ENCODE measurements at places on chromosomes 4 and X.
A peak's percentile ranks its signal among the peaks of the same experiment; 100 is the strongest.

GRCh38 chrX:15376956-15377355 is 7.3 kb downstream of the VEGFD start:
- no peak for DNase-seq

DNA sequence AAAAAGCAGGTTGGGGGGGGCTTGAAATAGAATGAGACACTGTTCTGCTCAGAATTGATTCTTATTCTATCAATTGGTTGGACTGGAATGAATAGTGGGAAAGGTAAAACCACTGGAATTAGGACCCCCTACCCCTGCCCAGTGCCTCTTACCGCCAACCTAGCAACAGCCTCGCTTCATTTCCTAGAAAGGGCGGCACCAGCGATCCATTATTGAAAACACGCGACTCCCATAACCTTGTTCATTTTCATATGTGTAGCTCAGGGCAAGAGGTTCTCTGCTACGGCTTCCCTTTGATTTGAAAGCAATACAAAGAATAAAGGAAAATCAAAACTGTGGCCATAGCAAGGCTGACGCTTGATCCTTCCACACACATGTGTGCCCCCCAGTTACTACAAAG is 33.7 kb downstream of the IDS start:
- no peak for DNase-seq

DNA sequence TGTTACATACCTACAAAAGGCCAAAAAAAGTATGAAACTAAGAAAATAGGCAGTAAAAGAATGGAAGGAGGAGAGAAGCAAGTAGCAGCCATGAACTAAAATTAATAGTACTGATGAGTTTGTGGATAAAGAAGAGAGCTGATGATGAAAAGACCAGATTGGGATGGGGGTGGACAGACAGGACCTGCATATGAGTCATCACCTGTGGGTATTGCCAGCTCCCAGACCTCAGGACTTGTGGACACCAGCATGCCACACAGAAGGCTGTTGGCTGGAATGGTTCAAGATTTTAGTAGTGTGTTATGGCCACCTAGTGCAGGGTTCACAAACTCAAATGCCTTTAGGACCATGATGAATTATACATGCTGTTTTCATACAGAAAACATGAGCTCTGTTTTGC is 58.9 kb downstream of the ARX start:
- DNase-seq = peak; percentile 15

- peak; percentile 21 for DNase-seq
Observed at GRCh38 chr4:132332932-132333723, 816.0 kb upstream of the PCDH10 start.

- no peak for DNase-seq
Observed at GRCh38 chrX:117522725-117523700, 593.6 kb downstream of the KLHL13 start.

DNA sequence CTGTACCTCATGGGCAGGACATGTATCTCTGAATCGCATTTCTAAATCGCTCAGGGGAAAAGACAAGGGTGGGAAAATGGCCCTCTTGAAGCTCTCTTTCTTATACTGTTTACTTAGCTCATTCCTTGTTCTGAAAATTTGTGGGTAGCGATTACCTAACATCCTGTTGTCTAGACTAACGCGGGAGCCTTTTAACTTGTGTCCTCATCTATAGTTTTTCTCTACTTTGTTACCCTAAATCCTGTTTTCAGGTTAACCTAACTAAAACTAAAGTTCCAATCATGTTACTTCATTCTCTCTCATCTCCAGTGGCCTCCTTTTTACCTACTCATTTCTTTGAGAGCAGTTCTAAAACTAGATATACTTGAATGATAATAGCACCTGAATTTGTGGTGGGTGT is 45.0 kb downstream of the SNX25 start:
- DNase-seq = no peak

DNA sequence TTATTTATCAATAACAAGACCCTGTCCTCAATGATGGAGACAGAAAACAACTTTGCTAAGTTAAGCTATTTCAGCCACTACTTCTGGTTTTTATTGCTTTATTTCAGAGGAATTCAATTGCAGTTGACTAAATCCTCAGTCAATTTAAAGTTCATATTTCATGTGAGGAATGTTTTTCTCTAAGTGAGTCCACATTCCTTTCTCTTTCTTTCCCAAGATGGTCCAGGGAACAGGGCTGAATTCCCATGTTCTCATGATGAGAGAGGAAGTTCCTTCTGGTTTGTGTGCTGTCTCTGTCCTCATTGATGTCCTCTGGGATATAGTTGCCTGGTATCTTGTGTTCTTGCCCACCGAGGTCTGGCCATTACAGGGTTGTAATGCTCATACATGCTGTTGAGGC is 117.2 kb downstream of the SLIT2 start:
- no peak for DNase-seq

DNA sequence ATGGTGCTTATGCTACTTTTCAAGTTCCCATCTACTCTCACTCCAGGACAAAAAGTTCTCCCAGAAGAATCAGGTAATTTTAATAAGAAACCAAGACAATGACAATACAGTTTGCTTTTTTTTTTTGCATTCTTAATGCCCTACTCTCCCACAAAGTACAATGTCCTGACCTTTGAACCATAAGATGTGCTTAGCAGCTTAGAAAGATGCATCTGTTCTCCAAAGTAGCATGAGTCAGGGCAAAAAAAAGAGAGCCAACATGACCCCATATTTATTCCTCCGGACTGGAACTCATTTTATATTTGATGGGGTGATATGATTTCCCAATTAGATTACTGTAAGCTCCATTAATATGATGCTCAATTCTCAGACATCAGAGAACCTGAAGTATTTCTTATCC is 16.5 kb upstream of the PDCL2 start:
- DNase-seq = no peak

DNA sequence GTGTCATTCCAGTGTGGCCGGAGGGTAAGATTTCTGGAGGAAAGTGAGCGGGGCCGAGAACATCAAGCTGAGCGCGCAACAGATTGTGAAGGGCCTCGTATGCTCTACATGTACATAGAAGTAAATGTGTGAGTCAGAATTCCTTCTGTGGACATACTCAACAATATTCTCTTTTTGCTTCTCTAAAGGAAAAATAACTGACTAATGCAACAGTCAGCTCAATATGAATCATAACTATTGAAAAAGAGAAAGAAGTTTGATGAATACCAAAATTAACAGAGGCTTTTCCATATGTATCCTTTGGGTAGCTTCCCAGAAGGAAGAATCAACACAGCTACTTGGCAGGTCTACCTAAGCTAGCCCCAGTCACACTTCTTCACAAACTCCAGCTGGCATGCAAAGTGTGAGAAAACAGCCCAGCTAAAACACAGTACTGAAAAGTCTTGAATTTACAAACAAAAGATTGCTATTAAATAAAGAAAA is 87.5 kb upstream of the ZFP42 start:
- peak; percentile 68 for DNase-seq

- peak; percentile 65 for DNase-seq
Observed at GRCh38 chr4:40918330-40918729, 168.6 kb downstream of the NSUN7 start.

DNA sequence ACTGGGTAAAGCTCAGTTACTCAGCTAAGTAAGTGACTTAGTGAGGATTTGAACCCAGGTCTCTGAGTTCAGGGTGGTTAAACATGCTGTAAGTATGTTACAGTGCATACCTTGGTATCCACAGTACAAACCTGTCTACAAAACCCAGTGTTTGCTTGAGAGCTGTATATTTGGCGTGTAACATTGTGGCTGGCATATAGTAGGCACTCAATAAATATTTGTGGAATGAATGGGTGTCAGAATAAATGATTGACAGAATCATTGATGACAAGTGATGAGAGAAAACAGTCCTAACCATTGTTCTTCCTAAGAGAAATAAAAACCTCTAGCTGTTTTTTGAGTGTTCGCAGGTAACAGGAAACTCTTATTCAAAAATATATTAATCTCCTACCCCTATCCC is 79.7 kb upstream of the BCOR start:
- peak; percentile 32 for DNase-seq

GRCh38 chr4:6402566-6403399 is 69.6 kb downstream of the PPP2R2C start:
- DNase-seq = no peak

- DNase-seq = no peak
Observed at GRCh38 chr4:109303140-109303496, 660 bp upstream of the COL25A1 start.

- no peak for DNase-seq
Observed at GRCh38 chr4:36665985-36666527, 384.6 kb downstream of the DTHD1 start.

DNA sequence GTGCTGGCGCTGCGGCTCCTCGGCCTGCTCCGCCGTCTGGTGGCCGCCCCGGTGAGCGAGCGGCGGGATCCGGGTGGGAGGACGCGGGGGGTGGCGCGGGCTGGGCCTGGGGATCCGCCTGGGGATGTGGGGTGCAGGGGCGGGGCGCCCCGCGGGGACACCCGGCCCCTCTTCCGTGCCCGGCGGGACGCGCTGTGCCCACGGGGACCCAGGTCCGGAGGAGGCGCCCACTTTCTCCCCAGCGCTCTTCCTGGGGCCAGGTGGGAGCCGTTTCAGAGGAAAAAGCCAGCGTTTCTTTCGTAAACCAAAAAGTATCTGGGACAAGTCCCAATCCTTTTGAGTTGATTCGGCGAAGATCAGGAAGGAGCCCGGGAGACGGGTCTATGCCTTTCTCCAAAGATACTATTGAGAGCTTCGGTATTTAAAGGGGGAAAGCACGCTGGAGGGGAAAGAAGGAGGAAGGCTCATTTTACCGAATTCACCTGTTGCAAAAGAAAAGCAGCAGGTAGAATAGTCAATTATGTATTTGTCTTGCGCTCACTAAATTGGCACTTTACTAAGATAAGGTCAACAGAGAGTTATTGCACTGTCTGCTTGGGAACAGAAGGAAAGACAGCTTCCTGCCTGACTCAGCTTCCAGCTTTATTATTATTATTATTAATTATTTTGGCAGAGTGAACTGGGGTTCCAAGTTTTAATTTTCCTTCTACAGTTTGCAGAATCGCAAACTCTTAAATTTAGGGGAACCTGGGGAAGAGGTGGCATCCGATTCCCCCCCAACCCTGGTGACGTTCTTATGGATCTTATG is 81.5 kb upstream of the CD99 start:
- DNase-seq = peak; percentile 16

DNA sequence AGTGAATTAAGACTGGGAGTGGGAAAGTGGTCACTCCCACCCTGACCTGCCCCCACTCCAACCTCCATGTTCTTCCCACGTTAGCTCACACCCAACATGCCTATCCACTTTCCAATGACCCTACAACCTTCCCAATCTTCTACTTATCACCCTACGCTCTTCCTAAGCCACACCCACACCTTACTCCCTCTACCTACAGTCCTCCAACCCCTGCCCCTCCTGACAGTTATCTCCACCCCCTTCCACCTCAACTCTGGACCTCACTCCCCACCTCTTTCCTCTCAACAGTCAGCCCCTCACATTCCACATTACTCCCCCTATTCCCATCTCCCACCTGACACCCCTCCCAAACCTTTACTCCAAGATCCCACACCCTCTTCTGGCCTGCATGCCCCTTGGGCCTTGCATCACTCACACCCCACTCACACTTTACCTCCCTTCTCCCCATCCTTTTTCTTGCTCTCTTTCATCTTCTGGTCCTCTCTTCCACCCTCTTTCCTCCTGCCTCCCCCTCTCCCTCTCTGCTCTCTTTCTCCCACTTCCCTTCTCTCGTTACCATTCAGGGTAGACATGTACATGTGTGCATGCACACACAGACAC is 6.9 kb downstream of the NALF2 start:
- no peak for DNase-seq

- no peak for DNase-seq
Observed at GRCh38 chrX:33379839-33380238, 168.5 kb upstream of the DMD start.

DNA sequence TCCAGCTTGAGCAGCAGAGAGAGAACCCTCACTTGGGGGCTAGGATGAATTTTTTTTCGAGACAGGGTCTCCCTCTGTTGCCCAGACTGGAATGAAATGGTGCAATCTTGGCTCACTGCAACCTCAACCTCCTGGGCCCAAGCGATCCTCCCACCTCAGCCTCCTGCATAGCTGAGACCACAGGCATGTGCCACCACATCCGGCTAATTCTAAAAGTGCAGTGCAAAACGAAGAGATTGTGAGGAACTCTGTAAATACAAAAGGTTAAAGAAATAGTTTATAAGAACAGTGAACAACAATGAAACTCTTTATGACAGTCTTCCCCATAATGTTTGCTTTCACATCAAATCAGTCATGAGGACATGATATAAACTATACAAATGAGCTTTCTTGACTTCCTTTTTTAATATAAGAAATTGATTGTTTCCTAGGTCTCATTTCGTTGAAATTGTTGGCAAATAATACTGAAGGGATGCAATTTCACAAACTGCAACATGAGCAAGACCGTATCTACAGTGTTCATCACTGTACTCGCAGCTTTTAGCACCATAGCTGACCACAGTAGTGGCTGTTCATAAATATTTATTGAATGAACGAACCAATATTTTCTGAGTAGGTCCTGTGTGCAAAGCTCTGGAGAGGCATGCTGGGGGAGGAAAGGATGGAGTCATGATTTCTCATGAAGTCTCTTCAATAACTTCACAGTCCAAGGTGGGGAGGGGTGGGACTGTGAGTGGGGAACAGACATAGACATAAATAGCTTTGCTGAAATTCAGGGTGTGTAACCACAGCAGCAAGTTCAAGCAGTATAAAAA is 116.1 kb downstream of the SHROOM3 start:
- peak; percentile 70 for DNase-seq

DNA sequence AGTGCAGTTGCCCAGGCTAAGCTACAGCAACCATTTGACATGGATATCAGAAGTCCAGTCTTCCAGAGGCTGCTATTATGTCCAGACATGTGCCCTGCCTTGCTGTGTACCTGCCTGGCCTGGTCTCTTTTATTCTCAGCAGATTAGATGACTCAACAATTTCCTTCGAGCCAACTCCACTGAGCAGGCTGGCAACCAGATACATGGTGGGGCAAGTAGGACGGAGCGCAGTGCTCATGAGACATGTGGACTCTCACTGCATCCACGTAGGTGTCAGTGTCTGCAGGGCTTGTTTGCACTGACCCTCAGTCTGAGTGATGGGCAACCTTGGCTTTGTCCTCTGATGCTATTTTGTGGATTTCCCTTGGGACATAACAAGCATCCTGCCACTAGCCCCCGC is 7.2 kb upstream of the MAGEA11 start:
- DNase-seq = no peak

DNA sequence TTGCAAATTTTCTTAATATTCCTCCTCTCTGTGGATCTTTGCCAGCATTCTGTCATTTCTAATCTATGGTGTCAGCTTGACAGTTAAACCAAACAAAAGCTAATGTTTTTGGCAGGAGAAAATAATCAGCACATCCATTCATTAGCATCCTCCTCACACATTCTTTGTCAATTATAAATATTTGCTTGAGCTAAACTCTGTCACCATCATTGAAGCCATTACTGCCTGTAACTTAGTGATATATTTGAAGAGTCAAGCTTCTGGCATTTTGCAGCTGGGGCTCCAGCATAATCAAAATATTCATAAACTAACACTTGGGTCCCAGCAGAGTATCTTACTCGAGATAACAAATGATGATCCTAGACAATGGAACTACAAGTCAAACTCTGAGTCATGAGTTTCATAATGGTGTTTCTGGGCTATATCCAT is 126.1 kb downstream of the EIF4E start:
- DNase-seq = no peak
